ENCODE measurements at places on chromosomes 16 and 17.

DNA sequence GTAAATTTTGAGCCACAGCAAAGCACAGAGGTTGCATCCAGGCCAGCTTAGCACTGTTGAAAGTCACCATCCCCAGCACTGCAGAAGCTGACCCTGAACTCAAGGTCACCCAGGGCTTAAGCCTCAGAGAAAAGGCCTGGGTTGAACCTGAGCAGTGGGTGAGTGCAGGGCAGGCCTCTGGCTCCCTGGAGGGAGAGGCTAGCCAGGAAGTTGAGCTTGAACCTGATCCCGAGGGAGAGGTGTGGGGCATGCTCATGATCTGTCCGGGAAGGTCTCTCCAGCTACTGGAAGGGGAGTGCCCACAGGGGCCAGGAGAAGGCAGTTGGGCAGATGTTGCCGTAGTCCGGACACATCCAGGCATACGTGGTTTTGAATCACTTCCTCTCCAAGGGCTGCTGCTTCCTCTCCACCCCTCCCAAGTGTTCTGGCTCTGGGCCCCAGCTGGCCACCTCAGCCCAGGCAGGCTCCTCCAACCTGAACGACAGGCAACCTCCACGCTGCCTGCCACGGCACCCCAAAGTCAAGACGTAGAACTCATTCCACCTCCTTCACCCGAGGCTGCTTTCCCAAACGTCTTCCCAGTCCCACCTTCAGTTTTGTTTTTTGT is 18.4 kb downstream of the CARHSP1 start:
- no peak for DNase-seq

DNA sequence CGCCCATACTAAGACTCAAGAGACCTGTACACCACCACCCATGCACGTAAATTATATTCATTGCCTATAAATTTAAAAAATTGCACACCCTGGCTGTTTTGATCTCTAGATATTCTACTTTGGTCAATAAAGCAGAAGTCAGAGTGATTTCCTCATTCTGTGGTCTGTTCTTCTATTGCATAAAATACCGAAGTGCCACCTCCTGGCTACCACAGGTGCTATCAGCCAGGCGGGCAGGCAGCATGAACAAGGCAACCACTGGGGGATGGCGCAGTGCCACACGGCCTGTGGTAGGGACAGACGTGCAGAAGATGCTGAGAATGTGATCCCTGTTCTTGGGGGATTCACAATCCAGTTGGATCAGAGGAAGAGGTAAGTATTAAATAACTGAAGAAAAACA is 122.3 kb downstream of the CDK5R1 start:
- DNase-seq = no peak

GRCh38 chr16:65716737-65717700 is 595.2 kb upstream of the CDH11 start:
- no peak for DNase-seq

GRCh38 chr16:84763164-84763563 is 56.6 kb upstream of the CRISPLD2 start:
- no peak for DNase-seq

DNA sequence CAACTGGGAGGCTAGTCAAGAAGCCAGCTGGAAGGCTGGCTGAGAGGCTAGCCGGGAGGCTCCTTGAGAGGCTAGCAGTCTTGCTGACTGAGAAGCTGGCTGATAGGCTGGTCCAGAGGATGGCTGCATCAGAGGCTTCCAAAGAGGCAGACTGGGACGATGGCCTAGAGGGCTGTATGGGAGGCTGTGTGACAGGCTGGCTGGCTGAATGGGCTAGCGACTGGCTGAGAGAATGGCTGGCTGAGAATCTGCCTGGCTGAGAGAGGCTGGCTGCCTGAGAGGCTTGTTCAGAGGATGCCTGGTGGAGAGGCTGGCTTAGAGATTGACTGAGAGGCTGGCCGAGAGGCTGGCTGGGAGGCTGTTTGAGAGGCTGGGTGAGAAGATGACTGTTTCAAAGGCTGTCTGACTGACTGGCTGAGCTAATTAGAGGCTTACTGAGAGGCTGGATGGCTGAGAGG is 34.8 kb upstream of the ACSM2B start:
- DNase-seq = no peak

DNA sequence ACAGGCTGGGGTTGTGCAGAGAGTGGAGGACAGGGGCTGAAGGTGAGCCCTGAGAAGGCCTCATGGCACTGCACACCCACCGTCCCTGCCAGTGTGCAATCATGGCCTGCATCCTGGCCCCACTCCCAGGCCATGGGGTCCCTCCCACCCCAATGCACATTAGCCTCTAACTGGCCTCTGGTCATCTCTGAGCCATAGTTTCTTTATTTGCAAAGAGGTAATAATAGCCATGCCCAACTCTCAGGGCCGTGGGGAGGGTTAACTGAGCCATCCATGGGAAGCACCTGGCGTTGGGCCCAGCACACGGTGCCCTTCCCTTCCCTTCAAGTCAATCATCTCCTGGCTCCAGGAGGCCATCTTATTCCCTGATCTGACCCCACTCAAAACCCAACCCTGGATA is 10.8 kb upstream of the ITGA3 start:
- DNase-seq = no peak

GRCh38 chr17:82674656-82675475 is 23.6 kb downstream of the RAB40B start:
- DNase-seq = no peak

DNA sequence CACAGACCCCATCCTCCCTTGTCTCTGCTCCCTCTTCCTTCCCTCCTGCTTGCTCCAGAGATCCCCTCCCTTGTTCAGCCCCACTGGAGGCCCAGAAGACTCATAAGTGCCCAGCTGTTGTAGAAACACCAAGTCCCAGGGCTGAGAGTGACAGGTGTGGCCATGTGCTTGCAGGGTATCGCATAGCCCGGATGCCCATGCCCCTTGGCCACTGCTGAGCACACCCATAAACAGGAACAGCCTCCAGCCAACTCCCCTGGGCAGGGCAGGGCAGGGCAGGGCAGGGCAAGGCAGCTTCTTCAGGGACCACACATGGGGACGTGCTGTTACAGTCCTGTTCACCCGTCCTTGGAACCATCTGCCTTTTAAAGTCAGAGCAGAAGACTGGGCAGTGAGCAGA is 2.0 kb downstream of the CACNG1 start:
- no peak for DNase-seq

GRCh38 chr16:68013440-68013839 is 2.3 kb downstream of the DPEP2NB start:
- DNase-seq = no peak

DNA sequence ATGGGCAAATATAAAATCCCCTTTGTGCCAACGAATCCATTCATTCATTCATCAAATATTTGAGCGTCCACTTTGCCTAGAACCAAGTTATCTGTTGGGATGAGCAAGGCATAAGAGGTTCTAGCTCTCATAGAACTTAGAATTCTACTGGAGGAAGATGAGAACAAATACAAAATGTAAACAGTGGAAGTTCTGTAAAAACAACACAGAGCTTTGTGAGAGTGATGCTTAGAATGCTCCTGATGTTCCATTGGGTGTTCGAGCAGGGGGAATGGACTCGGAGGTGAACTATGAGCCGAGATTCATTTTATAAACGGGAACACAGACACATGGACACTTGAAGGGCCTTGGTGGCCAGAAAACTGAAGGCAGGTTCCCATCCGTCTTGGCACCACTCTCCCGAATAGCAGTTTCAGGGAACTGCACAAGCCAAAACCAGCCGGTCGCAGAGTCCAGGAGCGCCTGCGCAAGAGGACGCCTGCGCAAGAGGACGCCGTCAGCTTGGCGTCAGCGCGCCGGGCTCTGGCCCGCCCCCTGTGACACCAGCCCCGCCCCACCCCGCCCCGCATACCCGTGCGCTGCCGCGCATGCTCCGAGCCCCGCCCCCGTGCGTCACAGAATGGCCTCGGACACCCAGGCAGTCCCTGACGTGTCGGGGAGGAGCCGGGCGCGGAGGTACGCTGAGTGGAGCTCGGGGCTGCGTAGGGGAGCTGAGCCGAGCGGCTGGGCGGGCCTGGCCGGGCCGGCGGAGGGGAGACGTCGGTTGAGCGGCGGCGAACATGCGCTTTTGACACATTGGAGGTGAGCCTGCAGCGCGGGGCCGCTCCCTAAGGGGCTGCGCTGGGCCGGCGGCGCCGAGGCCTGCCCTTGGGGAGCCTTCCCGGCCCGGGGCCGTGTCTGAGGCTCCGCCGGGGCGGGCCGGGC is at the start of gene NDEL1:
NDEL1 (plus strand) TSS at position 640 of the 924 bp plus-strand sequence. CDS start 8,388 bp downstream, outside the sequence.
- DNase-seq = peak; percentile 100

DNA sequence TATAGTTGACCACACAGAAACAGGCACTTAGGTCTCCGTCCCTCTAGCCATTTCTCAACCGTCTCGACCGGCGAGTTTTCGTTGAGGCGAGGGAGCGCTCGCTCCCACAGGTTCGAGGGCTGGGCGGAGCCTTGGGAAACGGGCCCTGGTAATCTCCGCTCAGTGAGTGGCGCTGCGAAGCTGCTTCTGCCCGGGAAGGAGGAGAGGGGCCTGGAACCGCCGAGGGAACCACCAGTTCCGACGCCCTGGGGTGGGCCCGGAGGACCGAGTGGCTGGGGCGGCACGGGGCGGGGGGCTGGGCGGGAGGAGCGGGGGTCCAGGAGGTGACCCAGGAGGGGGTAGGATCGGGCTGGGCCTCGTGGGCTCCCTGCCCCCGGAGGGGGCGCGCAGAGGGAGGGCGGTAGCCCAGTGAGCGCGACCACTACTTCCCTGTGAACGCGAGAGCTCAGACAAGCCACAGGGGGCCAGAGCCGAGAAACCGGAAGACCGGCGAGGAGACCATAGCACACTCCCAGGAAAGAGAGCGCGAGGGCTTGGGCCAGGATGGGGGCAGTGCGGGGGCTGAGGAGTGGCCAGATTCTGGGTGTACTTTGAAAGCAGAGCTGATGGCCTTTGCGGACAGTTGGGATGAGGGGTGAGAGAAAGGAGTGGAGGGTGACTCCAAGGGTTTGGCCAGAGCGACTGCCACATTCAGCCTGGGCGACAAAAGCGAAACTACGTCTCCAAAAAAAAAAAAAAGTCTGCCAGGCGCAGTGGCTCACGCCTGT is 29.9 kb upstream of the ARL4D start:
- DNase-seq = no peak

GRCh38 chr16:80971819-80972218 is 34.9 kb downstream of the CMC2 start:
- DNase-seq = no peak

DNA sequence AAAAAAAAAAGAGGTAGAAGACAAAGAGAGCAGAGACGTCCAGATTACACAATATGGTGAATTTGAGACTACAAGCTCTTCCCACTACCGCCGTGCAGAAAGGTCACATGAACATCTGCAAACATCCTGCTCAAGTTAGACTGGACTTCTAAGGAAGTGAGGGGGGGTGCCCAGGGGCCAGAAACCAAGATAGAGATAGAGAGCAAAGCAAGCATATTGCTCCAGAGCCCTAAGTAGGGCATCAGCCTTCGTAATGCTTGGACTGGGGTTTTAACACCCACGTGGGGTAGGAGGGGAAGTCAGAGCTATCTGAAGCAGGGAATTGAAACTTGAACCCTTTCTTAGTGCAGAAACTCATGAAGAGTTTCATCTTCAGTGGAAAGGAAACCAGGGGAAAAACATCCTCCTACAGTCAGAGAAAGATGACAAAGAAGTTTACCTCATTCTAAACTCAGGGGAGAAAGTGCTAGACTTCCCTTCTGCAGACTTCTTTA is 8.7 kb downstream of the CLEC19A start:
- DNase-seq = no peak

- DNase-seq = no peak
Observed at GRCh38 chr16:87715231-87715630, 50.6 kb downstream of the KLHDC4 start.

DNA sequence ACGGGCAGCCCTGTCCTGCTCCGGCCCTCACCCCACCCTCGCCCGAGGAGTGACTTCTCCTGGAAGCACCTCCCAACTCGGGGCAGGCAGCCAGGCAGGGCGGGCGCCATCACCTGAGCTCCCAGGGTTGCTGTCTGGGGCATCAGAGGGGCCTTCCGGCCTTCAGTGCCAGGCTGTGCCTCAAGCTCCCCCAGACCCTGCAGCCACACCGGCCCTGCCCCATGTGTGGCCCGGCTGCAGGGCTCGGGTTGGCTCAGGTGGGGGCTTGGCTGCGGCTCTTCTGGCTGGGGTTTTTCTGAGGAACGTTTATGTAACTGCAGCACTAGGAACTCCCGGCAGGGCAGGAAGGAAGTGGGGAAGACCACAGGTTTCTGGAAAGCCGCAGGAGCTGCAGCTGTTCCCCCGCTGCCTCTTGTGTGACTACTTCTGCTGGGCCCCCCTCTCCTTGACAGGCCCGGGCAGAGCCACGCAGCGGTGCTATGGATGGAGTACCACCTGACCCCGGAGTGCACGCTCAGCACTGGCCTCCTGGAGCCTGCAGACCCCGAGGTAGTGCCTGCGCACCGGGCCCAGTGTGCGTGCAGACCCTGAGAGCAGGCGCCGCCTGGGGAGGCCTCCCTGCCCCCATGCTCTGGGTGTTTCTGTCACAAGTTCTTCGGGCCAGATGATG is 45.6 kb downstream of the PRMT7 start:
- no peak for DNase-seq

DNA sequence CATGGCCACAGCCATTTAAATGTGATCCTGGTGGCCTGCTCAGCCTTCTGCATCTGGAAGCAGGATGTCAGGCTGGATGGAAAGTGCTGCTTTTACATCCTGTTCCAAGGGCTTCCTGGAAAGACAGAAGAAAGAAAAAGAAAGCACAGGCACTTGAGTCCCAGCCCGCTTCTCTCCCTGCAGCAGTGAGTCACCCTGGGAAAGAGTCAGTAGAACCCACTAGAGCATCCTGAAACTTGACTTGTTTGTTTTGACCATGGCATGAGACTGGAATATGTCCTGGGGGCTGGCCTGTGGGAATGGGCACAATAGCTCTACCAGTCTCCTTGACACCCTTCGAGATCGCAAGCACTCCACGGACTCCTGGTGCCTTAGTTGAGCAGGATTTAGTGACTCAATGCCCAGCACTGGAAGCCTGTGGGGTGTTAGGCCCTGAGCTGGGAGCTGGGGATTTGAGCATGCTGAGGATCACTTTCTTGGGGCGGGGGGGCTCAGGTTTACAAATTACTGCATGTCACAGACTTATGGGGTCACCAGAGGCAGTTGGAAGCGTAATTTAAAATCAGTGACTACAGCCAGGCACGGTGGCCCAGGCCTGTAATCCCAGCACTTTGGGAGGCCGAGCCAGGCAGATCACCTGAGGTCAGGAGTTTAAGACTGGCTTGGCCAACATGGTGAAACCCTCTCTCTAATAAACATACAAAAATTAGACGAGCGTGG is 22.1 kb upstream of the GNA13 start:
- DNase-seq = no peak

DNA sequence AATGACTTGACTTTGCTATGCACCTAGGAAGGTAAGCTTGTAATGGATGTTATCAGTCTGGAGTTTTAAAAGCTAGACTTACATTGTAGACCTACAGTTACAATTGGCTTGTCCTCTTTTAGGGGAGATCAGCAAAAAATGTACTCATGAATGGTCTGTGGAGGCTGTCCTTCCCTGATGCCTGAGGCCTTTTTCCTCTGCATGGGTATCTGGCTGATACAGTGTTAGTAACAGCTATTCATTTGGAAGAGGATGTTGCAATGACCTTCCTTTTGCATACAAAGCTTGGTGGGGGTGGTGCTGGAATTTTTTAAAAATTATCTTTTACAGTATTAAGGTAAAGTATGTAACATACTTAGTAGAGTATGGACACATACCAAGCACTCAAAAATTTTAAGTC is 525.5 kb downstream of the KIF2B start:
- DNase-seq = no peak

Data from osteocyte (in vitro differentiated cells).